Stimulated activated CD8-positive, alpha-beta memory T cell treated with anti-CD3 and anti-CD28 coated beads, Interleukin-4, amount 100 ng/mL, for 1 hour (primary cell): ENCODE measurements at places on chromosomes 5 and 9.

GRCh38 chr9:135883410-135884089 is 23.8 kb downstream of the CAMSAP1 start:
- no peak for DNase-seq

DNA sequence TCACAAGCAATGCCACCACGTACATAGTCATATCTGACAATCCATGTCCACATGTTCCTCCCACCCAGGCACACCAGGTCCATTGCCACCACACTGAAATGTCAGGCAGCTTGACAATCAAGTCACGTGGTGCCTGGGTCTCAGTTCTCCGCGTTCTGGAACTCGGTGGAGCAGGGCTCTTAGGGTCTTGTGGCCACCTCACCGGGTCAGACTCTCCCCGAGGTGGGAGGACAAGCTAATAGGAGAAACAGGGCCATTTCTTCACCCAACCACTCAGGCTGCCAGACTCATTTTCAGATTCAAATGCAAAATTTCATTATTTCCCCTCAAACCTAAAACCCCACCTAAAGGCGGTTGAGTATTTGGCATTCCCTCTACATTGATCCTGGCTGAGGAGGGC is 200.5 kb upstream of the GAS1 start:
- no peak for DNase-seq

- no peak for DNase-seq
These were observed 8.5 kb downstream of the DMXL1 start for GRCh38 chr5:119079318-119079921.

GRCh38 chr5:39624268-39624886 is 199.6 kb upstream of the DAB2 start:
- DNase-seq = no peak

- no peak for DNase-seq
These were observed 4.8 kb upstream of the FAM240B start for GRCh38 chr9:38724754-38725153.

DNA sequence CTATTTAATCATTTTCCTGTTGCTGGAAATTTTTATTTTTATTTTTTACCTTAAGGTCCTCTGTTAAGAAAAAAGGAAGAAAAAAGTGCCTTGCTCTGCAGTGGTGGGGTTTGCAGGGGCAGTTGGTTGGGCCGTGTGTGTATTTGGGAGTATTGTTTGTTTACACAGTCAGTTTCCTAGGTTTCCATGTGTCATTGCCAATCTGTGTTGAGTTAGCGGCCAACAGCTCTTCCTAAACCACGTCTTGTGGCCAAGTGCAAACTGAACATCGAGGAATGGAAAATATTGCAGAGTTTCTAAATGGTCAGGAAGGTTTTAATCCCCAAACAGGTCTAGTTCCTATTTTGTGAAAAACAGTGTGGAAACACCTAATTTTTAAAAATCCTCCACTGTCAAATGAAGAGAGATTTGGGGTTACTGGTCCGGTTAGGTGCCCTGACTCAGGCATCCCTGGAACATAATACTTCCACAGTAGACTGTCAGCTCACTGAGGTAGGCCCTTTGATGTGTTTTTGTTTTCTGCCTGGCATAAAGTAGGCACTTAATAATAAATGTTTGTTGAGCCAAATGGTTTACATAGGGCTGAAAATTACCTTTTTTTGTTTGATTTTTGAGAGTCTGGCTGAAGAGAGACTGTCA is 37.0 kb downstream of the MAMDC2 start:
- no peak for DNase-seq

GRCh38 chr5:40452874-40453624 is 226.7 kb upstream of the PTGER4 start:
- DNase-seq = no peak
